Activated naive CD4-positive, alpha-beta T cell treated with anti-CD3 and anti-CD28 coated beads for 36 hours (primary cell): ENCODE measurements at places on chromosomes 13 and 19.
A peak's percentile ranks its signal among the peaks of the same experiment; 100 is the strongest.

- H3K4me3 ChIP-seq, result no peak overlapping the region
- peaks cover 39% of the 10 kb centered on the region for H3K27me3 ChIP-seq
- no peaks in the 10 kb centered on the region for H3K36me3 ChIP-seq
- peaks cover 9% of the 10 kb centered on the region for H3K4me1 ChIP-seq
- DNase-seq, result no peak
Observed at GRCh38 chr19:47469719-47470118, 2.0 kb downstream of the SLC8A2 start.

DNA sequence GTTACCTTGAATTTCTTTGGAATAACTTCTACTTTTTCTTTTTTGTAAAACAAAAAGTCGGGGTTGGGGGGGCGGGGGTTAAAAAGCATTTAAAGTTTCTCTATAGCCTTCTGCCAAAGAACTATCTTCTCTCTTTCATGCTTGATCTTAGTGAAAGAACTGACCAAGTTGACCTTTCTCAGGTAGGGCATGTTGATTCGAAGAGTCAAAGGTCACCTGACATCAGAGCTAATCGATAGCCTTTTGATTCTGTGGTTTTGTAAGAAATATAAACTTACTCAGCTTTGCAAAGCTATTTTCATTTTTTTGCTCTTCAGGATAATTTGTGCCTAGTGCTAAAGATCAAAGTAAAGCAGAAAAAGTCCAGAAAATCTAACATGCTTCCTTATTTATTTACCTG is 181.5 kb downstream of the IRS2 start:
- DNase-seq, result no peak
- no peak overlapping the region for H3K27ac ChIP-seq
- H3K4me3 ChIP-seq, result no peak overlapping the region

DNA sequence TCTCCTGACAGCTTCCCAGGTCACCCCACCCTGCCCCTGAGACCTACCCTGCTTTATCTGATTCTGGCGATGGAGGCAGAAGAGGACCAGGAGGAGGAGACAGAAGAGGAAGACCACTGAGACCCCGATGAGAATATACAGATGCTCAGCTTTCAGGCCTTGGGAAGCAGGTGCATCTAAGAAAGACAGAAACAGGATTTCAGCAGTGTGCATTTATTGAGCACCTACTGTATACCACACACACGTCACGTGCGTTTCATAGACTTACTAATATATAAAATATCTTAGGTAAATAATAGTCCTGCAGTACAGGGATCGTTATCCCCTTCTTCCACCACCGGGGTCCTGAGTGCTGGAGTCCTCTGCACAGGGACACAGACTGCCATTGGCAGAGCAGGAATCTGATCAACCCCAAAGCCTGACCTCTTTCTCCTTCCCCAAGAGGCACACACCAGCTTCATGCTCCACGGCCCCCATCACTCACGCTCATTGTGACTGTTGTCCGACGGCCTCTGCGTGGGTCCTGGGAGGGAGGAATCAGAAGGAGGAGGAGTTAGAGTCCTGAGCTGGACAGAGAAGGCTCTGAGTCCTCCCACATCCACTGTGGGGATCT is 8.2 kb downstream of the LAIR1 start:
- no peak for DNase-seq
- no peak overlapping the region for H3K27ac ChIP-seq
- no peaks in the 10 kb centered on the region for H3K27me3 ChIP-seq
- H3K36me3 ChIP-seq, result no peaks in the 10 kb centered on the region
- H3K4me3 ChIP-seq, result no peak overlapping the region

- H3K27ac ChIP-seq, result peak overlapping the region; percentile 69
- H3K4me1 ChIP-seq, result peaks cover 31% of the 10 kb centered on the region
- peaks cover 8% of the 10 kb centered on the region for H3K36me3 ChIP-seq
Observed at GRCh38 chr19:51392701-51393100, 2.3 kb upstream of the C19orf84 start.

DNA sequence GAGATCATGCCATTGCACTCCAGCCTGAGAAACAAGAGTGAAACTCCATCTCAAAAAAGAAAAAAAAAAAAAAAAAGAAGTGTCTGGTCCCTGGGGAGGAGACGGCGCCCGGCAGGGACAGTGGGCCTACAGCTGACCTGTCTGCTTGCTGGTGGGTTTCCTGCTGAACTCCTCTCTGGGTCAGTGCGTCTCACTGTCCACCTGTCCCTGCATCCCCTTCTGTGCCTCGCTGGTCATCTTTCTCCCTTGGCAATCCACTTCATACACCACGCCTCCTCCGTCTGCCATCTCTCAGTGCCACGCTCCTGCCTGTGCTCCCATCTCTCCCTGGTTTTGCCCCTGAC is 63.4 kb downstream of the ACSBG2 start:
- peaks cover 12% of the 10 kb centered on the region for H3K4me1 ChIP-seq
- no peak for DNase-seq
- H3K27ac ChIP-seq, result peak overlapping the region; percentile 79

DNA sequence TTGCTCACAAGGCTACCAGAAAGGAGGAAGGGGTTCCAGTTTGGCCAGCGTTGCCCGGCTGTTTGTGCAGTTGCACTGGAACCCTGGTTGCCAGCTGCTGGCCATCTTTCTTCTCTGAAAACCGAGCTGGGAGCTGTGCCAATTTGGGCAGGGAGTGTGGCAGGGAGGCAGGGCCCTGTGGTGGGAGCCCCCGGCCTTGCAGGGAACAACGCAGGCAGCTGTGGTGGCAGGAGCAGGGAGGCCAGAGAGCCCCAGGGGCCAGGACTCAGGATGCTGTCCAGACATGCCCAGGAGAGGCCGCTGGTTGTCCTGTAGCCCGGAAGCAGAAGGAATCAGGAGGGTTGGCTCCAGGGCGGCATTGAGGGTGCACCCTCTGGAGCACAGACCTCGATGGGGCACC is 4.8 kb downstream of the KMT5C start:
- peaks cover 5% of the 10 kb centered on the region for H3K4me1 ChIP-seq
- H3K27me3 ChIP-seq, result no peaks in the 10 kb centered on the region
- DNase-seq, result no peak
- H3K36me3 ChIP-seq, result peaks cover 12% of the 10 kb centered on the region
- no peak overlapping the region for H3K27ac ChIP-seq

DNA sequence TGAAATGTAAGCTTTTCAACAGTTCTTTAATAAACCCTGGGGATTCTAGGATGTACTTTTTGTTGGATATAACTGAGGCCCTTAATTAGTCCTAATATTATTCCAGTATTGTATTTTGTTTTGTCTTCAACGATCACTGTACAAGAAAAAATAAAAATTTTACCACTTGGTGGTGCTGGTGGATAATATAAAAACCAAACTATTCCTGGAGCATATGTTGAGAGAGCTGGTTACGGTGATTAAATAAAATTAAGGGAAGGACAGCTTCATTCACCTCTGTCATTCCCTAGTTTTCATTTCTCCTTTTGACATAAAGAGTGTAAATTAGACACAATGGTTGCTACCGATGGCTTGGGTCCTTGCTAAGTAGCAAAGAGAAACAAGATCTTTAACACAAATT is 598.6 kb upstream of the PCDH20 start:
- H3K4me1 ChIP-seq, result no peaks in the 10 kb centered on the region
- H3K36me3 ChIP-seq, result no peaks in the 10 kb centered on the region
- DNase-seq, result no peak
- no peaks in the 10 kb centered on the region for H3K27me3 ChIP-seq
- no peak overlapping the region for H3K4me3 ChIP-seq

- no peak overlapping the region for H3K4me3 ChIP-seq
- H3K36me3 ChIP-seq, result no peaks in the 10 kb centered on the region
- no peak for DNase-seq
Observed at GRCh38 chr19:30567536-30568232, 195.5 kb downstream of the ZNF536 start.

DNA sequence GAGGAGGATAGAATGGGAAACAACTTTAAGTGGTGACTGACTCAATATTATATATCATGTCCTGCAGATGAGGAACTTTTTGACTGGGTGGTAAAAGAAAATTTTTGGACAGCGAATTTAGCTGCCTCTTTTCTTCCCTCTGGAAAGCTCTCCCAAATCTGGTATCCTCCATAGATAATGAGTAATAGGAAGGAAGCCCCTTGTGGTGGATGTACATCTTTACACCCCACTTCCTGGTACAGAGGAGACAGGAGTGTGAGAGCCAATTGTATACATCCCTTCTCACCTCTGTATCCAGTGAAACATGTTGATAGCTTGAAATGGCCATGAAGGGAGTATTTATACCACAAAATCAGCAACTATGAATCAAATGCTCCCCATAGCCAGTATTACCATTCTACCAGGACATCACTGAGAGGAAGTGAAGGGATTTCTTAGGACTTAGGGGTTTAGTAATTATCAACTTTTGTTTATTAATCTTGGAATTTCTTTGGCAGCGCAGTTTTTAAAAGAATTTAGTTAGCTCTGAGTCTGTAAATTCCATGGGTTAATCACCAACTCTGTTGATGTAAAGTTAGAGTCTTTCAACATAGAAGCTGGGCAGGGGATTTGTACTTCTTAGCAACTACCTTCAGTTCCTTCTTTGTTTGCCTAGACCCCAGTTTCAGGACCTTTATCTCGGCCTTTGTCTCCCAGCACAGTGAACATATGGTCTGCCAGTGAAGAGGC is 17.0 kb upstream of the TDRD3 start:
- H3K27ac ChIP-seq, result no peak overlapping the region
- DNase-seq, result no peak
- no peak overlapping the region for H3K4me3 ChIP-seq
- H3K36me3 ChIP-seq, result no peaks in the 10 kb centered on the region
- no peaks in the 10 kb centered on the region for H3K4me1 ChIP-seq
- peaks cover 4% of the 10 kb centered on the region for H3K27me3 ChIP-seq

DNA sequence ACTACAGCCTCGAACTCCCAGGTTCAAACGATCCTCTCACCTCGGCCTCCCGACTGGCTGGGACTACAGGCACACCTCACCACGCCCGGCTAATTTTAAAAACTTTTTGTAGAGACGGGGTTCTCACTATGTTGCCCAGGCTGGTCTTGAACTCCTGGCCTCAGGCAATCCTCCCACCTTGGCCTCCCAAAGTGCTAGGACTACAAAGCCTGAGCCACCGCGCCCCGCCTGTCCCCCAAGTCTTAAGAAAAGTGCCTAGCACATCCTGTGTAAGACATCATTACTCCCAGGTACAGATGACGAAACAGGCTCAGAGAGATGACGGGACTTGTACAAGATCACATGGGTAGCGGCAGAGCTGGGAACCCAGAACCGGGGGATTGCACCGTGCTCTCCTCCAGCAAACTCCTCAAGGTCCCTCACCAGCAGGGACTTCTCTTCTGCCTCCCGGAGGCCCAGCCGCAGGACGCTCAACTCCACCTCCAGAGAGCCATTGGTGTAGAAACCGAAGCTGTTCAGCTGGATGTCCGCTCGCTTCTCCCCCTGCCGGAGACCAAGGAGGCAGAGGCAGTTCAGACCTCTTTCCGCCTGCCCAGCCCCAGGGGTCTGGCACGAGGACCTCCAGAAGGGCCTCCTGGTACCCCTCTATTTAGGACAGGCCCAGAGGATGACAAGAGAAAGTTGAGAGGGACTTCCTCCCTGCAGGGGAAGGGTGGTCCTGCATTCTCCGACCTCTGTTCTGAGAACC is 1.0 kb downstream of the GPR108 start:
- peaks cover 18% of the 10 kb centered on the region for H3K36me3 ChIP-seq
- H3K27me3 ChIP-seq, result no peaks in the 10 kb centered on the region
- peak overlapping the region; percentile 98 for H3K27ac ChIP-seq
- H3K4me3 ChIP-seq, result peak overlapping the region; percentile 98

GRCh38 chr13:106710266-106710665 is 142.3 kb upstream of the ARGLU1 start:
- no peaks in the 10 kb centered on the region for H3K27me3 ChIP-seq
- H3K4me3 ChIP-seq, result no peak overlapping the region
- H3K27ac ChIP-seq, result no peak overlapping the region
- no peaks in the 10 kb centered on the region for H3K36me3 ChIP-seq
- DNase-seq, result no peak
- H3K4me1 ChIP-seq, result no peaks in the 10 kb centered on the region

- H3K27ac ChIP-seq, result no peak overlapping the region
- H3K36me3 ChIP-seq, result no peaks in the 10 kb centered on the region
- H3K27me3 ChIP-seq, result peaks cover 3% of the 10 kb centered on the region
- no peak overlapping the region for H3K4me3 ChIP-seq
- DNase-seq, result no peak
- H3K4me1 ChIP-seq, result peaks cover 2% of the 10 kb centered on the region
Observed at GRCh38 chr19:787536-787935, 9.7 kb upstream of the PTBP1 start.

GRCh38 chr19:3610745-3611717 is 4.4 kb upstream of the TBXA2R start:
- H3K27me3 ChIP-seq, result no peaks in the 10 kb centered on the region
- no peak for DNase-seq
- peaks cover 10% of the 10 kb centered on the region for H3K4me1 ChIP-seq
- H3K27ac ChIP-seq, result no peak overlapping the region

DNA sequence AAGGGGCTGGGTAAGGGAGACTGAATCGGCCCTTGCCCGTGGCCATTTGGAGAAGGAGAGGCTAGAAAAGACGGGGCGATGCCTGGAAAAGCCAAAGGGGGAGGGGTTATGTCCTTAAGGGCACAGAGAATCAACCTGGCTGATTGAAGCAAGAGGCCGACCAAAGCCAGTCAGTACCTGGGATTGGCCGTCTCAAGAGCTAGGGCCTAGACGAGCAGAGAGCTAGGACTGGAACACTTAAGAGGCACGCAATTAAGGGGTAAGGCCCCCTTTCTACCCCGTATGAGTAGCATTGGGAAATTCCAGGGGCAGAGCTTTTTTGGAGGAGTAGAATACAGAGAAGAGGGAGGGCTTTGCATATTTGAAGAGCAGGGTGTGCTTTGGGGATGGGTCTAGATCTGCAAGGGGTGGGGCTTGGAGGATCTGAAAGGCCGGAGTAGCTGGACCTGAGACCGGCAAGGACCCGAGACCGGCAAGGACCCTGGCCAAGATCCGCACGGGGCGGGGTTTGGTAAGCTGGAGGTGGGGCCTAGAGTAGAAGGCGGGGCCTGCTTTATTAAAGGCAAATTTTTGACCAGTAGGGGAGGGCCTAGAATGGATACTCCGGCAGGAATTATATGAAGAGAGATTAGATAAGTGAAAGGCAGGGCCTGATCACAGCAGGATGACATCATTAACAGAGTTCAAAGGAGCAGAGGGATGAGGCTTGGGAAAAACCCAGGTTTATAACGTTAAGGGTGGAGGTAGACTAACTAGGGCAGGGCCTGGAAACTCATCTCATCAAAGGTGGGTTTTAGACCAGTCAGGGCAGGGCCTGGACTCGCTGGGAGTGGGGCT is 10.7 kb upstream of the CACNG6 start:
- H3K4me1 ChIP-seq, result peaks cover 33% of the 10 kb centered on the region
- H3K27me3 ChIP-seq, result peaks cover 51% of the 10 kb centered on the region
- no peak for DNase-seq
- no peak overlapping the region for H3K27ac ChIP-seq
- H3K36me3 ChIP-seq, result peaks cover 2% of the 10 kb centered on the region

GRCh38 chr19:39996218-39996810 is 546 bp upstream of the ZNF546 start:
- H3K27ac ChIP-seq, result peak overlapping the region; percentile 94
- peaks cover 43% of the 10 kb centered on the region for H3K4me1 ChIP-seq
- H3K36me3 ChIP-seq, result peaks cover 32% of the 10 kb centered on the region
- DNase-seq, result peak; percentile 68
- H3K4me3 ChIP-seq, result peak overlapping the region; percentile 93

GRCh38 chr19:13906521-13906904 is 512 bp downstream of the CC2D1A start:
- H3K4me1 ChIP-seq, result peaks cover 30% of the 10 kb centered on the region
- H3K36me3 ChIP-seq, result peaks cover 12% of the 10 kb centered on the region
- H3K27me3 ChIP-seq, result no peaks in the 10 kb centered on the region
- DNase-seq, result peak; percentile 46
- H3K27ac ChIP-seq, result no peak overlapping the region
